NCI-H1436 (cell line): ENCODE measurements at places on chromosomes 6 and 20.

- DNase-seq = no peak
Measured at GRCh38 chr6:128443553-128443952, 76.8 kb downstream of the PTPRK start.

GRCh38 chr20:41068806-41069205 is 40.2 kb downstream of the TOP1 start:
- DNase-seq = no peak

GRCh38 chr6:54191461-54191860 is 80.2 kb downstream of the MLIP start:
- no peak for DNase-seq

DNA sequence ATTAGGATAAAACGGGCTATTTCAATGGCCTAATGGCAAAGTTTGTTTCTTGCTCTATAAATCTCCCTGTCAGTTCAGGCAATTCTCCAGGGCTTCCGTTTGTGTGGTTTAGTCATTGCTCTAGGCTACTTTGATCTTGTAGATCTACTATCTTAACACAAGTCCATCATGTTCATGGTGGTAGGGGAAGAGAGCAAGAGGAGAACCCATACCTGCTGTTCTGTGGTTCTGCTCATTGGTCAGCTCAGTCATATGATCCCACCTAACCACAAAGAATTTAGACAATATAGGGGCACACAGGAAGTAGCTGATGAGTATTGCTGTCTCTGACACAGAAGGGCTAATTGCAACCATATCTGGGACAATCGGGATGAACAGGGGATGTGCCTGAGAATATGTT is 4.9 kb upstream of the DEK start:
- no peak for DNase-seq

DNA sequence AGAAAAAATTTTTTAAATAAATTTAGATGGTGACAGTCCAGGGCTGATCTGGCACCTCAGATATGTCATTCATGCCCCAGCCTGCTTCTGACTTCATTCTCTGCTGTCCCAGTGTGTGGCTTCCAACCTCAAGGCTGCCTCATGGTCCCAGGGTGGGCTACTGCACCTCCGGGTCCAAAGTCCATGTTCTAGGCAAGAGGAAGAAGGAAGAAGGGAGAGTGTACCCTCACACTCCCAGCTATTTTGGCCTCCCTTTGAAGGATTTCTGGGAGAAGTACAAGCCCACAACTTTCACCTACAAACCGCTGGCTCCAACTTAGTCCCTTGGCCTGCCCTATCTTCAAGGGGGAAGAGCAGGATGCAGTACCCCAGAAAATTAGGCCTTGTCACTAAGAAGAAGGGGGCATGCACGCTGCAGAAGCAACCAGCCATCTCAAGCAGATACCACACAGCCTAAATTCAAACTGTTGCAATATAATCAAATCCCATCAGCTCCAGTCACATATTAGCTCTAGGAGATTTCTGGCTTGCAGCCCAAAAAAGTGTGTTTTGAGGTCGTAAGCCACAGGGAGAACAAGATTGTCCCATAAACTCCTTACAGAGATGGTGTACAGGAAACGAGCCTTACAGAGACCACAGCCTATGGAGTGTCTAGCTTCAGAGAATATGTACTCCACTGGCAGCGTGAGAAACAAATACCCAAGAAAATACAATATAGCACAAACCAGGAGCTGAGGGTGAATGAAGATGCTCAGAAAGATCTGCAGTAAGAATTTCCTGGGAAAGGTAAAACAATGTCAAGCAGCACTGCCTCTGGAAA is 906 bp upstream of the BTN3A2 start:
- no peak for DNase-seq

DNA sequence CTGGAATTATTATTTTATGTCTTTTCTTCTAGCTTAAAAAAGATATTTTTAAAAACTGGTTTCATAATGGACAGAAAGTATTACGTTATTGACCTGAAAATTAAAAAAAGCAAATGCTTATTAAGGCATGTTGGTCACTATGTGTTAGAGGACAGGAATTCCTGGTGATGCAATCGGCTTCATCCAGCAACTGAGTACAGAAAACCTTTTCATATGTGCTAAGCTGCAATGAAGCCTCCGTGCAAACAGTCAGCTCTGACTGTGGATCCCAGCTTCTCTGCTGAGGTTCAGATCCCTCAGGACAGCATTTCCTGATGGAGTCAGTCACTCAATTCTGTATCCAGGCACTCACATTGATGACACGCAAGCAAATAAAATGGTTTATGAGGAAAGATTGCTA is 22.7 kb upstream of the BMP2 start:
- DNase-seq = no peak

- no peak for DNase-seq
Measured at GRCh38 chr20:34017610-34018009, 23.9 kb downstream of the RALY start.

GRCh38 chr20:63457737-63458136 is 14.7 kb downstream of the KCNQ2 start:
- DNase-seq = peak; percentile 83

DNA sequence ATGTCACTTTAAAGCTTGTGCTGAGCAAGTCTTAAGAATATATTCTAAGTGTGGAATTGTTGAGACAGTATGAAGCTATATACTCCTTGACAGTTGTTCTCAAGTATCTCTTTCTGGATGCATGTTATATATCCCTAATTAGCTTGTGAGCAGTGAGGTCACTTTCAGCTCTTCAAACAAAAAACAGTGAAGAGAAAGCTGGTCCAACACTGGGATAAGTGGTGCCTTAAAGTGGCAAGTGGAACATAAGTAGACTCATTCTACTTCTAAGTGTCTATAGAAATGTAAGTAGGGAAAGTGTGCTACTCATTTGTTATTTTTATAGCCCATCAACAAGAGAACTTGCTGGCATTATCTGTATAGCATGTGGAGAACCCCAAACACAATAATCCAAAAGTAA is 133.1 kb upstream of the BACH2 start:
- no peak for DNase-seq

DNA sequence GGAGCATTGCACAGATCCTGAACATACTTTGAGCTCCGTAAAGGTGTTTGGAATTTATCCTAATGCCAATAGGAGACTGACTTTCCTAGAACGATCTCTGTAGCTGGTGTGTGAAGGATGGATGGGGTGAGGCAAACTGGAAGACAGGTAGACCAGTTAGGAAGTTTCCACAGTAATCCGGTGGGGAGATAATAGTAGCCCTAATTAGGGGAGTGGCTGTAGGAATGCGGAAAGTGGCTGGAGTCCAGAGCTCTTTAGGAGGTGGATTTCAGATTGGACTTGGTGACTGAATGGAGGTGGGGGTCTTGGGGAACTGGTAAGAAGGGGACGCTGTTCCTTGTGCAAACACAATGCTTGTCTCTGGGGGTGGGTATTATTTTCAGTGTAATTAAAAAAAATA is 146.3 kb downstream of the SOX4 start:
- DNase-seq = no peak

DNA sequence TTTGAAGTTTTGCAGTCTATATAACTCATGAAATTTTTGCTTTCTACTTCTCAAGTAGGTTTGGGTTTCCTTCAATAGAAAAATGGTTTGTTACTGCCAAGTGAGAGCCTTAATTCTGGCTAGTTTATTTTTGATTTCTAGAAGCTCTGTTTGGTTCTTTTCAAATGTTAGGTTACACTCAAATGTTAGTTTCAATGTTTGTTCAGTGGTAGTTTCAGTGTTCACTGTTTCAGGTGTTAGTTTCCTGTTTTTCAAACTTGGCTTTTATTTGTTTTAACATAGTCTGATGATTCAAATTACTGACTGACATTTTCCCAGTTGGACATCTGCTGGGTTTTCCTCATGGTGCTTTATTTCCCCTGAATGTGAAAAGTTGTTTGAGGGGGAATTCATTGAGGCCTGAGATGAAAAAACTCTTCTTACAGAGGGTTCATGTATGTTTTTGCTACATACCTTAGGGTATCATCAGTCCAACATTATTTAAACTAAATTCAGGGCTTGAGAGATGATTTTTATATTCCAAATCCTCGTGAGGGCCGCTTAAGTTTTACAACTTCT is 189.0 kb downstream of the JARID2 start:
- no peak for DNase-seq

DNA sequence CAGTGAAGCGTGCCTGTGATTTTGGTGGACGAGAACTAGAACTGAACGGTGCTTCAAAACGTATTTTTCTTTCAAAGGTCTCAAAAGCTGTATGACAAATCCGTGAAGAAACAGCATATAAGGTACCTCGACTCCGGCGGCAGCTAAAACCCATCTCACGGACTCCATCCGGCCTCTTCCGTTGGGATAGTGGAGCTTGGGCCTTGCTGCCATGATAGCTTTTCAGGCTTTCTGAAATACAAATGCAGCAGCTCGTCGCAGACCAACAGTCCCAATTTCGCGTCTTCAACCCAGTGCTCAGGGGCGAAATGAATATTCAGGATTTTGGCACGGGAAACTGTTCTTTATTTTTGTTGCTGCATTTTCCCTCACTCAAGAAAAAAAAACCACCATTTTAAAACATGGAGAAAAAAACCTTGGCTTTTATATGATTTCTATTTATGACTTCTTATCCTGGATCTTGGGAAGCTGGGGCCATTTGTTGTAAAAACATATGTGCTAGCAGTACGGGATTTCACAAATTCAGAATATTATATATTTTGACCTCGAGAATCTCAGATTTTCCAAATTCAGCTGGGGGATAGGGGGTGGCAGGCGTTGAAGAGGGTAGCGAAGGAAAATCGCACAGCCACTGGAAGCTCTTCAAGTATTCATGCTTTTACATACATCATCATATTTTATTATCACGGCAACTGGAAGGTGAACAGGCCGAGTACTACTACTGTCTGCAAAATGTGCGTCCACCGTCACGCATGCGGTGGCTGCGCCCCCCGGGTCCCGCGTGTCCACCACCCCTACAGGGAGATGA is 849 bp downstream of the GSTA4 start:
- DNase-seq = no peak

DNA sequence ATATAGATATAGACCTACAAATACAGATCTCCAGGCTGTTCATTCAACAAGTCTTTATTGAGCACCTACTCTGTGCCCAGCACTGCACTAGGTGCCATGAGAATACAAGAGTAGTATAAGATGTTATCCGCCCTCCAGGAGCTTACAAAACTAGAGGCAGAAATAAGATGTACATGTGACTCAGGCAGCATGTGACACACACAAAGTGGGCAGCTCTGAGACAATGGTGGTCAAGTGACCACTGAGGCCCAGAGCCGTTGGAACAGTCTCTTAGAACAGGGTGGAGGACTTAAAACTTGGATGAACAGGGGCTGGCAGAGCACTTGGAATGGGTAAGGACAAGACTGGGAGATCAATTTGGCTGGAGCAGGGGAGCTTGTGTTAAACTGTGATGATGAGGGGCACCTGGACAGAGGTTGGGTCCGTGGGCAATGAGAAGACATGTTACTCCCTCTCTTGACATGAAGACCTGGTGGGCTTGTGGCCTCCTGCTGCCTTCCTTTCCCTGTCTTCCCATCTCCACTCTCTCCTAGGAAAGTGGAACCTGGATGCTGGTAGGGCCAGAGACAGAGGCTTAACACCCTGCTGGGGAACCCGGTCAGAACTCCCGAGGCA is 21.2 kb downstream of the TRIM15 start:
- no peak for DNase-seq

DNA sequence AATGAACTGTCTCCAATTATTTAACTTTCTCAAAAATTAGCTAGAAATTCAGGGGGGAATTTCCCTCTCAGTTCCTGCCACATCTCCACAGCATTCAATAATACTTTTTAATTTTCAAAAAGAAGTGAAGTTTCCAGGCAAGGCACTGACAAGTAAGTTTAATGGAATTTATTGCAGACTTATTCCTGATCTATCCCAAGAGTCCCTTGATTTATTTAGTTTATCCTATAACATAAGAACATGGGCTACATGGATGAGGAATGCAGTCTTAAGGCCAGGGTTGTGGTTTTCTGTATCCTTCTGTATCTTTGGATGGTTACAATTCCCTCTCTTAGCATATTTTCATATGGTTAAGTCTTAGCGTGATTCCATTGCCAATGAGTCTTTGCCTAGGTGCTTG is 126.5 kb downstream of the TSHZ2 start:
- no peak for DNase-seq

DNA sequence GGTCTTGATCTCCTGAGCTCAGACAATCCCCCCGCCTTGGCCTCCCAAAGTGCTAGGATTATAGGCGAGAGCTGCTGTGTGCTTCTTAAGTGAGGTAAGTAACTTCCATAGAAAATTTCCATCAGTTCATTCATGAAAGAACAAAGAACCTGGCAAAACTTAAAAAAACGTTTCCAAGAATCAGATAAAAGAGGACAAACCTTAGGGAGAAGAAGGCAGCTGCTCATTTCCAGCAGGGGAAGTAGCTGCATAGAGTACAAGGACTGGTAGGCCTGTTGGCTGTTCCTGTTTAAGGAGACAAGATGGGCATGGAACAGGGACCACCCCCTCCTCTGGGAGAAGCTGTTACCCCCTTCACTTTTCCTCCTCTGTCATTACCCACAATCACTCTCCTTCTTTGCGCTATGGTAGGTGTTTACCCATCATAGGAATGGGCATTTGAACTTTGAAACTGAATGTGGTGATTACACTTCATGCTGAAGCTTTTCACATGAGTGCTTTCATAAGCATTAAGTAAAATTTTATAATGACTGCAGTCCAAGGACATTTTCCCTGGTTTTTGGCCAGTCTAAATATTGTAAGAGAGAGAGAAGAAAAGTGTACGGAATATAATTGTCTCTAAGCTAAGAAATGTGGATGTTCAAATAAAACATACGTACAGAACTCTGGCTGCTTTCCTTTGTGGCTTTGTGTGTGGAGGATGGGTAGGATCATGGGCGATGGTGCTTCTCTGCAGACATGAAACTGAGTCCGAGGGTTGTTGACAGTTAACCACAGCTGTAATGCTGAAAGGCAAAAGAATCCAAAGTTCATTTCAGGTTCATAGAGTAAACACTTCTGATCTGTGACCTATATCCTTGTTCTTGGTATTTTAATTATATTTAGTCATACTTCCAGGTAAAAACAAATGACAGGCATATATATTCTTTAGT is 56.4 kb downstream of the CCN2 start:
- DNase-seq = no peak
